Cardiac muscle cell (in vitro differentiated cells and primary cell): ENCODE measurements at places on chromosomes 4 and X.

DNA sequence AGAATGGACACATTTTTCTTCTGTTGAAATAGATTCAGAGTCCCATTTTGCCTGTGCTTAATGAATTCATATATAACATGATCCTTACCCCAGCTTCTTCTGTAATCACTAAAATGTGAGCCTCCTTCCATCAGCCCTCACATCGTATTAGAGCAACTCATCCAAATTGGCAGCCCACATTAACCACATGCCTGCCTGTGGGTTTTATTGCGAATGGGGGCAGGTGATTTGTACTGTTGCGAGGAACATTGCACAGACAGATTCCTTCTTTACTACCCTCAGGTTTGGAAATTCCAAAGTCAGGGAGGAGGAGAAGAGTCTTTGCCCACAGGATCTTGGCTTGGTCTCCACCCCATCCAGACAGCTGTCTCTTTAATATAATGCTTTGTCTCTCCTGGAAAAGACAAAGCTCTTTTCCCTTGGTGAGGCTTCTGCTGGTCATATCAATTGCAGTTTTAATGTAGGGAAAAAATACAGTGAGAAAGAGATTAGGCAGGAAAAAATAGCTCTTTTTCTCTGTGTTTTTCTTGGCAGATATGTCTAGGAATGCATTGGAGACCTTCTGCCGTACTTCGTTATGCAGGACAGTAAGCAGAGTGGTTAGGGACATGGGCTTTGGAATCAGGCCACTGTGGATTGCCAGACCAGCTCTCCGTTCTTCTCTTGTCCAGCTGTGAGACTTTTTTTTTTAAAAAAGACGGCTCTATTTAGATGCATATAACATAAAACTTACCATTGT lies 371.2 kb downstream of the AFF2 start:
- no peak for DNase-seq

GRCh38 chrX:99301990-99302389 lies 1108.1 kb downstream of the PCDH19 start:
- no peak for DNase-seq

DNA sequence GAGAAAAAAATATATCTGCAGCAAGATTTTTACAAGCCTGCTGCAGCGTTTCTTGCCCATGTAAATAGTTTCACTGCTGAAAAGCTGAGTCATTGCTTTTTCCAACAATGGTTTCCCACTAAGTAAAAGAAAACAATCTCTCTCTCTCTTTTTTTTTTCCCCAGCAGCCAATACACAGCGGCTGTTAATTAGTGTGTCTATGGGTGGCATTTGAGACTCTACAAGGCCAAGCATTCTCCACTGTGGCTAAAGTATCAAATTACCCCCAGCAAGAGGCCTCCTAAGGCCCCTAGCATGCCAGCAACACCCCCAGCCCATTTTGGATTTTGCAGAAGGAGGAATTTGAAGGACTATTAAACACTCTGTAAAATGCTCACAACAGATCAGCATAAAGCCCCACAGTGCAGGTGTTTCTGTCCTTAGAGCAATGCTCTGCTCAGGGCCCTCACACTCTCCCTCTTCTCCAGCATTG lies 837.4 kb downstream of the TRIML1 start:
- no peak for DNase-seq

GRCh38 chr4:1099270-1099669 lies 14.1 kb downstream of the RNF212 start:
- no peak for DNase-seq

GRCh38 chr4:71441186-71442169 lies 102.7 kb downstream of the SLC4A4 start:
- no peak for DNase-seq

DNA sequence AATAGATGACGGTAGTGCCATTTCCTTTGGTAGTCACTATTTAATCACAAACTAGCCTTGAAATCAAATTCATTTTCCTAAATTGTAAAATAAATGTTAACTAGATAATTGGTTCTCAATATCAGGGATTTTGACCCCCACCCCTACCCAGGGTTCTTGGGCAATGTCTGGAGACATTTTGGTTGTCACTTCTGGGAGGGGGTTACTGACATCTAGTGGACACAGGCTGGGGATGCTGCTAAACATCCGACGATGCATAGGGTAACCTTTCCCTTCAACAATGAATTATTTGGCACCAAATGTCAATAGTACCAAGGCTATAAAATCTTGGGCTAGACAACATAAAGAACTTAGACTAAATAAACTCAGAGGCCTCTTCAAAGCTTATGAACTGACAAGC lies 285.8 kb upstream of the TRPC5 start:
- DNase-seq: no peak
